Fibroblast of villous mesenchyme (primary cell): ENCODE measurements at places on chromosomes 3 and 15. TPM values are rescaled to one million over a fixed set of nuclear protein-coding genes. Genes with fewer than 3 reads are reported as not detected.

MEIS2 gene
- 40.9 and 73.0 TPM in 2 replicates for total RNA-seq

FETUB gene
- total RNA-seq, result not detected in 2 replicates

FAM107A gene
- total RNA-seq, result not detected in 2 replicates

DNA sequence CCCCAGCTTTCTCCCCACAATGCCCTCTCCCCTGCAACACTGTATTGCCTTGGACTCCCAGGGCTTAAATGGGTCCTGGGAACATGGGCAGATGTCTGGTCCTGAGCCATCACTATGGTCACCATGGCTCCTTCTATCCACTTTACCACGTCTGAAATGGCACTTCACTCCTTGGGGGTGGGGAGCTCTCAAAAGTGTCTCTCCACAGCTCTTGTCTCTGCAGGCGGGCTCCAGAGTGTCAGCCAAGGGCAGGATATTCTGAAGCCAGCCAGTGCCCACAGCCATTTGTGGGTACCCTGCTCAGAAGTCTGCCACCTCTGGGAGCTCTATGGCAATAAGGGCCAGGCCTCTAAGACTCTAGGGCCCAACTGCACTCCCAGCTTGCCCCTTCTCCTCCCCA, 163.9 kb downstream of the PPM1L start:
- no peak for DNase-seq

GRCh38 chr3:129281726-129282125, 3.1 kb downstream of the HMCES start:
- DNase-seq, result no peak
